ENCODE measurements at places on chromosomes 3 and 15. TPM values are rescaled to one million over a fixed set of nuclear protein-coding genes. Genes with fewer than 3 reads are reported as not detected.

- DNase-seq: peak; percentile 11
Measured at GRCh38 chr15:69265347-69265955, 33.3 kb upstream of the PAQR5 start.

- DNase-seq: no peak
Measured at GRCh38 chr3:12886736-12887135, 45.4 kb upstream of the RPL32 start.

DNA sequence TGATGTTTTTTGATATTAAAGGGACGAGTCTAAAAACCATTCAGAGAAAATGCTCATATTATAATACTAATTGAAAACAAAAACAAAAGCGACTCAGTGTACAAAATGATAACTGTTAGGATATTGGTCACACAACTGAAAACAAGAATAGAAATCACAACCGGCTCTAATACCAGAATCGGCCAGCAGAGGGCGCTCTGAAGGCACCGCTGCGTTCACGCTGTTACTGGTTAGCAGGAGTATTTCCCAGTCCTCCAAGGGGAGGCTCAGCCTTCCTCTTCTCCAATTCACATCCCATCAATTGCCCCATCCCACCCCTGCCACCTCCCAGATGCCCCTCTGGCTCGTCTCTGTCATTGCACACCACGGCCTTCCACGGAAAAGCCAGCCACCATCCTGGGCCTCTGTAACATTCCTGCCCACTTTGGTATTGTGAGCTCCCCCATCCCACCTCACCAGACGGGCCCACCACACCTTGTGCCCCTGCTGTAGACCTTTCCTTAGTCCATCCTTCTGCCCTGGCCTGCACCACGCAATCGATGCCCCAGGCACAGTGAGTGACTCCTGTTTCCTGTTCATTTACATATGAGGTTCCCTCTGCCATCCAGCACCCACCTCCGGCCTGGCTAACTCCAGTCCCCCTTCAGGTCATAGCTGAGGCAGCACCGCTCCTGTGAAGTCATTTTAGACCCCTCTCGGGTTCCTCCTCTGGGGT is 8.5 kb downstream of the FAM107A start:
- DNase-seq: peak; percentile 82

DNA sequence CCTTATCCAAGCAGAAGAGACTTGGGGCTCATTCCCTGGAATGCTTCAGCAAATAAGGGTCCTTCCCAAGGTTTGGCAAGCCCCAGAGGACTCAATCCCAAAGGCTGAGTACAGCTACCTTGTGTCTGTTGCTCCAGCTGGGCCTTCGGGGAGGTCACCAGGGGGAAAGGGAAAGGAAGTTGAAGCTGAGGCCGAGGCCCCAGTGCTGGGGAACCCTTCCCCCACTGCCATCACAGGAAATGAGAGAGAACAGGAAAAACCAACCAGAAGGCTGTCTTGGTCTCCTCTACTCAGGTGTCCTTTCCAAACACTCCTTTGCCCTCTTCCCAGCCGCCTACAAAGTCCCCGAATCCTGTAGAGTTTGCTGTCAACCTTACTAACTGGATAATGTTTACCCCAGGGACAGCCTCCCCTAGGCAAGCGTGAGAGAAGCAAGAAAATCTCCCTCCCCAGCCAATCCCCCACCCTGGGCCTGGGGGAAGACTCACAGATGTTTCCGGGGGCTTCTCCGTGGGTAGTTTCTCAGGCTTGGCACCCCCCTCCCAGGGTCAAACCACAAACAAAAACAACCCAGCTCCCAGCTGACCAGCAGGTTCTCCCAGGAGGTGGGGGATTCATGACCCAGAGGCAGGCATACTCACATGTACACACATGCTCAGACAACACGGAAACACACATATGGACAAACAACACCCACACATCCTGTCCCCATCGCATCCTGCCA is 5.5 kb downstream of the CSRNP1 start:
- no peak for DNase-seq

DNA sequence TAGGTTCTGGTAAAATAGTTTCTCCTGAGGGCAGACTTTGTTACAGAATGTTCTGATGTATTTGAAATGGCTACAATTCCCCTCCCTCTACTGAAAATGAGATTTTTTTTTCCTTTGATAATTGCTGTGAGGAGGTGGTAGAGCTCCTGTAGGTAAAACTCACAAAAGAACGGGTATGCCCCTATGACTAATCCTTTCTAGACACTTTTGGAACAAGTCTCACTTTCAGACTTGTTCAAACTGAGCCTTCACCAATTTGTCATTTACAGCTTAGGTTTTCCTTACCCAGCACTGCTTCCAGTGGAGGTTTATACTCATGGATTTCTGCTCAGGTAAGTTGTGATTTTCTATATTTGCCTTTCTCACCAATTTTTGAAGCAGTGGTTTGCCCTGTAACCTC is 115.6 kb downstream of the NLGN1 start:
- DNase-seq: no peak

DNA sequence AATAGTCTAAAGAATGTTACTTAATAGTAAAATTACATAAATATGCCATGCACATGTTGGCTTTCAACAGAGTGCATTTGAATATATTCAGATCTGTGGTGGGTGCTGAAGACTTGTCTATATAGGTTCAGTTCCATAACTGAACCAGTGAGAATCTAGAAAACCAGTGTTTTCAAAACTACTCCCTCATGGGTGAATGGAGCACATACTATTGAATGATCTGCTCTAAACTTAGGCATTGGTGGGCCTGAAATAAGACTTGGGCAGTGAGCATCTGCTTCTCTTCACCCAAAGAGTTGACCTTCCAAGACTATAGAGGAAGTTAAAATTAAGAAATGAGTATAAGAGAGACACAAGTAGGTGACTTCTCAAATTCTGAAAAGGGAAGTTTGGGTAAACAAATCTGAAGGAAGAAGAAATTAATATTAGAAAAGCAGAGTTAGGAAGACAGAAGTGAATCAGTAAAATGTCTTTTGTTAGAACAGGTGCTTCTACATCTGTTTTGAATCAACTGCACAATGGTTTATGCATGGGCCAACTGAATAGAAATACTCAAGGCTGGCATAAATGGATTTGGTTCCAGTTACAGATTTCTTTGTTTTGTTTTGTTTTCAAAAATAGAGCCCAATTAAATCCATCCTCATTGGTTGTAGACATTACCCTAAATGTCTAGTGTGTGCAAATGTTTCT is 19.3 kb downstream of the ALCAM start:
- no peak for DNase-seq

- no peak for DNase-seq
Measured at GRCh38 chr3:155682426-155683343, 62.2 kb downstream of the PLCH1 start.

GRCh38 chr3:178703268-178703975 is 167.2 kb downstream of the KCNMB2 start:
- DNase-seq: no peak

GRCh38 chr3:13057282-13058040 is 15.8 kb downstream of the IQSEC1 start:
- DNase-seq: no peak

Gene PCLAF
- polyA plus RNA-seq: 23.4 TPM

Gene ARF4
- polyA plus RNA-seq: 199 TPM

Gene REC114
- polyA plus RNA-seq: not detected

All from spinal cord (tissue), 10 donors.